ENCODE measurements at places on chromosomes 6 and 20.

GRCh38 chr6:30735668-30736314 lies 6.7 kb downstream of the FLOT1 start:
- DNase-seq, result no peak

DNA sequence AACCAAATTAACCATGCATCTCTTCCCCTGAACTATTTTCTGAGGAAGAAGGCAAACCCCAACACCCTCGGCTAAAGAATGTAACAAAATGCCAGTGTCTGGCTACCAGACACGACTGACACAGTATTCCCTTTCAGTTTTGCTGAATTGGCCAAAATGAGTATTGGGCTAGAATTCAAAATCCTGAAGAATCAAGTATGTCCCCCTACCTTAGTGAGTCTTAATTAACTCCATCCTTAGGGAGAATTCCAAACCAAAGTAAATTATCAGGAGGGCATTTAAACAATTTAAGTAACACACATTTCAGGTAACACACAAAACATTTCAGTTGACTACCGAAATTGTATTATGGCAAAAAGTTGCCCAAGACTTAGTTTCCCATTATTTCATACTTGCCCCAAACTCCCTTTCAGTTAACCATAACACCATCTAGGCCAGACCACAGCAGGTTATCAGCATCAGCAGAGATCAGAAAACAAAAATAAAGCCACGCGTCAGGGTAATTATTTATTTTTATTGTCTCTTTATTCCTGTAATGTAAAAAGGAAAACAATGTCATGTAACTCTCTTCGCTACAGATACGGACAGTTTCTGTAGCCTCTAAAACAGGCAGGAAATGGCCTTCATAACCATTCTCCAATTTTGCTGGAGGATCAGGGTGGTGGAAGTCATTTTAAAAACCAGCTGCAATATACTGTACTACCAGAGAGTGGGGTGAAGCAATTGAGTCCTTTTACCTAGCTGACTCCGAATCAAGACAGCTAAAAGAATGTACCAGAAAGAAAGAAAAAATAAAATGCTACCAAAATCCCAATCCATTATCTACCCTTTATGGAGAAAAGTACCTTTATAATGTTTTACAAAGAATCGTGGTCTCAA lies 1.9 kb downstream of the SNX5 start:
- DNase-seq, result peak; percentile 60

GRCh38 chr6:165697171-165697570 lies 34.1 kb upstream of the PDE10A start:
- no peak for DNase-seq

GRCh38 chr6:71043902-71044301 lies 87.0 kb upstream of the B3GAT2 start:
- DNase-seq, result peak; percentile 44

DNA sequence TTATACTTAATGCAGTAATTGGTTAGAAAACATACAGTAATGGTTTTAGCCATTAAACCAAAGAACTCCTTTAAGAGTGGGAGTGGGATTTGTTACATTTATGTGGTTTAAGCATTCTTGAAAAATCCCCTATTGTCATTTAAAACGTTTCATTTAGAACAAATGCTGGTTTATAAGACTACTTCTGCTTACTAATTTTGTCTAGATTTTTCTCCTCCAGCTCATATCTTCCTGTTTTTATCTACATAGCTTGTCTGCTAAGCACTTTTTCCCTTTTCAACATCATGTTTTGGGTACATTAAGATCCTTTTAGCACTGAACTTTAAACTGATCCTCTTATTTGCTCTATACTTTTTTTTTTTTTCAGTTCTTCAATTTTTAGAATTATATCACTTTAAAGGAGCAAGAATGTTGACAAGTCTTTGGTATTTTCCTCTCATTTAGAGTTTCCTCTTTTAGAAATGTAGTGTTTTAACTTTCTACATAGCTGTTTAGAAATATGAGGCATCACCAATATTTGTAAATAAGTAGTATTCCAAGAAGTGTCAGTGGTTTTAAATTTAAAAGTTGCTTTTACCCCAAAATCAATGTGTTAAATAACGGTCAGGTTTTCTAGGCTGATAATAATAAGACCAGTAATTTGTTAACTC lies 80.9 kb downstream of the SESN1 start:
- no peak for DNase-seq

DNA sequence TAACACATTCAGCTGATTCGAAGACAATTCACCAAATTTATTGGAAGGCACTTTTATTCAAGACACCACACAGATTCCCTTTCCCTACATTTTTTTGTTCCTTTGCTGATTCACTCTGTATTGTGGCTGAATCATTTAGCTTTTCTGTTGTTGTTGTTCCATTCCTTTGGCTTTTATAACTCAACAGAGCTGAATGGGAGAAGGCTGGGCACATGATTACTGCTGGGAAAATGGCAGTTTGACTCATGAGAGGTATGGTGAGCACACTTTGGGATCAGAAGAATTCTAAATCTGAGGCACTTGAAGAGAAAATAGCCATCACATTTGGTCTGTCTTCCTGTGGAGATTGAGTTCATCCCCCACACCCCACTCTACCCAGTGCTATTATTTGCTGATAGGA lies 15.7 kb upstream of the SAYSD1 start:
- DNase-seq, result no peak

GRCh38 chr6:81997090-81997926 lies 244.8 kb upstream of the TENT5A start:
- peak; percentile 94 for DNase-seq

DNA sequence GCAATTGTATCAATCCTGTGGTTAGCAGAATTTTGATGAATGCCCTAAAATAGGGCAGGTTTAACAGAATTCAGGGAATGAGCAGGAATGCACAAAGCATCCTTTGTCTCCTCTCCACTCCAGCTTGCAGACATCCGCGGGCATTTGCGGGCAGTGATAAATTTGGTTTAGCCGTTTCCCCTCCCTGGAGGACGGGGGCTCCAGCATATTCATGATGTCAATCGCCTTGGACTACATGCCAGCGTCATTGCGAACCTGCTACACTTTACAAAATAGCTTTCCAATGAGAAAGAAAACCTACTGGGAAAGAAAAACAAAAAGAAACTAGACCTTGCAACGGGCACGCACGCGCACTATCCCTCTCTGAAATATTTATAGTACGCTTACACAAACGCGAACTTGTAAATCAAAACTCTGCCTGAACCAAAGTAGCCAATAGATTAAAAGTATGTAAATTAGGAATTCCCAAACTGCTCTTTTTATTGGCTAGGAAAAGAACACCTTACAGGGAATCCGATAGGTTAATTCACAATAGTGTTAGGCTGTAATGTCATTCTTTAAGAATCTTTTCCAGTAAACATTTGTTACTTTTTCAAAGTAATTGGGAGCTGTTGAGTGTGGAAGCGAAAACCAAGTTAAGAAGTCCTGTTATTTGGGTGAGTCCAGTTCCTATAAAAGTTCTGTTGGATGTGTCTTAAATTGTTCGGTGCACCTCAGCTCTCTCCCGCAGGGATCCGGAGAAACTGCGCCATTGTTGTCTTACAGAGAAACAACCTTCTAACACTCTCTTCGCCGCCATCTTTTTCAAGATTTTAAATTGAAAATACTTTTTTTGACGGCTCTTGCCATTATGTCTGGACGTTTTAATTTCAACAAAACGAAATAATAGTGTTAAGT lies 136.7 kb downstream of the HFE start:
- peak; percentile 97 for DNase-seq

DNA sequence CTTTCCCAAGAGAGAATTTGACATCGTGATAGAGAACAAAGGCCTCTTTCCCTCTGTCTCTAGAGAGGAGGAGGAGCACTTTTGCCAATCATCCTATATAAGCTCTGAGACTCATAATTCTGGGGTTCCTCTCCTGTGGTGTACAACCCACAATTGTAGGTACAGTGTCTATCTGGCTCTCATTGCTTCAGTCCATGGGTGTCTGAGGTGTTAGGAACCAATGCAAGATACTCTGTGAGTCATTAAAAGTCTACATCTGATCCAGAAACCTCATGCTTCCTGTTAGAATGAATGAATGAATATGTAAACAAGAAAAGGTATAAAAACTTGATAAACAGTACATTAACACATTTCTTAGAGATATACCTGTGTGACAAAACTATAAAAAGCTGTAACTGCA lies 356.7 kb downstream of the QKI start:
- DNase-seq, result peak; percentile 38

DNA sequence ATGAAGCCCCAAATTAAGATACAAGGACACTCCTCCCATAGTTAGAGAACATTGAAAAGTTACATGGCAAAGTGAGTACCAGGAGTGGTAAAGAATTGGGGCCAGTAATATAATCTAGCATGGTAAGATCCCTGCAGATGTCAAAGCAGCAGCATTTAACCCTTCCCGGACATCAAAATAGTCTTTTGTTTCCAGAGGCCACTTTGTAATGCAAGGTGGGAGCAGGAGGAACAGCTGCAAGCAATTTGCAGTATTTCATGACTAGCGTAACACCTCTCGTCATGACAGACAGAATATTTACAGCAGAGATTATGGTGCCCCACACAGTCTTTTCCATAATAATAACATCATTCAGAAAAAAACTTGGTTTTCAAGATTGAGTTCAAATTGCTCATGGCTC lies 123.2 kb upstream of the VGLL2 start:
- no peak for DNase-seq

GRCh38 chr6:79335133-79335674 lies 100.7 kb upstream of the HMGN3 start:
- DNase-seq, result no peak

DNA sequence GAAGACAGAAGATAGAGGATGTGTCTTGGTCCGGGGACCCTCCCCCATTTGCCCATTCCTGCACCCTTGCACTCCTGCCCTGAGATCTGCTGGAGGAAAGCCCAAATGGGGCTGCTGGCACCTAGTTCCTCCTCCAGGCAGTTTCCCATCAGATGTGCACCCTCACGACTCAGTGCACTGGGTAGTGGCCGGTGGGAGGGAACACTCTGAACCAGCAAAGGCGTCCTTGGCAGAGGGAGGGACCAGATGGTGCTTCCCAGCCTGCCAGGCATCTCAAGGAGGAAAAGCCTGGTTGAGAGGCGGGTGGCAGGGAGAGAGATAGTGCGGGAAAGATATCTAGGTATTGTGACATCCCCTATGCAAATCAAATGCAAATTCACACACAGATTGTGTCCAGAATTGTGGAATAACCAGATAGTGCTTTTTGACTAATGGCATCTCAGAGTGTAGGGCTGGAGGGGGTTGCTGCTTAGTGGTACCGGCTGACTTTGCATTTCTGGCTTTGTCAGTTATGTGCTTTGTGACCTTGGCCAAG lies 19.5 kb downstream of the TMEM151B start:
- no peak for DNase-seq

DNA sequence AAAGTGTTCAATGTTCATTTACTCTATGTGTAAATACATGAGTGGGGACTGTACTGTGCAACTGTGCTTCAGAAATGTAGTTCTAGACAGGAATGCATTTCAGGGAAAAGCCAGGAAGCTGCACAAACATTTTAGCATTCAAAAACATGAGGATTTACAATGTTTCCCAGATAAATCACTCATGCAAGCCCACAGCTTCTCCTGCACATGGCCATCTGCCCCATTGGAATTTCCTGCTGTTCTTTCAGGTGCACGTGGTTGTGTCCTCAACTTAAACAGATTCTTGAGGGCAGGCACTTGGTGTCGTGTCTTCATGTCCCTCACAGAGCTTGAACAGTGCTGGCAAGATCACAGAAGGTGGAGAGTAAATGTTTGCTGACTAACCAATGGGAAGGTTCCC lies 101.5 kb downstream of the UNC5CL start:
- no peak for DNase-seq

DNA sequence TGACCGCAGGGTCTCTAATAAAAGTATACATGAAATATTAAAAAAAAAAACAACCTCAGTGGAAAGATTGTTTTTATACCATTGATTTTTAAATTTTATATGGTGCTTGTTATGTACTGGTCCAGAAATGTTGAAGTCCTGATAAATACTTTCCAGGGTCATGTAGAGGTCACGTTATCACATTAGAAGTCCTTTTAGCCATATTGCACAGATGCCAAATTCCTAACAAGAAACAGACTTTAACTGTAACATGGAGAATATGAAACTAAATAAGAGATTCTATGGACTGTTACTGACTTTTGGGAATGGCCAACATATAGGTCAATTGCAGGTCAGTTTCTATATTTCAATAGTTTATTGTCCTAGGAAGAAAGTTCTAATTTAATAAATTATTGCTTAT lies 89.0 kb downstream of the ADGRB3 start:
- DNase-seq, result no peak

DNA sequence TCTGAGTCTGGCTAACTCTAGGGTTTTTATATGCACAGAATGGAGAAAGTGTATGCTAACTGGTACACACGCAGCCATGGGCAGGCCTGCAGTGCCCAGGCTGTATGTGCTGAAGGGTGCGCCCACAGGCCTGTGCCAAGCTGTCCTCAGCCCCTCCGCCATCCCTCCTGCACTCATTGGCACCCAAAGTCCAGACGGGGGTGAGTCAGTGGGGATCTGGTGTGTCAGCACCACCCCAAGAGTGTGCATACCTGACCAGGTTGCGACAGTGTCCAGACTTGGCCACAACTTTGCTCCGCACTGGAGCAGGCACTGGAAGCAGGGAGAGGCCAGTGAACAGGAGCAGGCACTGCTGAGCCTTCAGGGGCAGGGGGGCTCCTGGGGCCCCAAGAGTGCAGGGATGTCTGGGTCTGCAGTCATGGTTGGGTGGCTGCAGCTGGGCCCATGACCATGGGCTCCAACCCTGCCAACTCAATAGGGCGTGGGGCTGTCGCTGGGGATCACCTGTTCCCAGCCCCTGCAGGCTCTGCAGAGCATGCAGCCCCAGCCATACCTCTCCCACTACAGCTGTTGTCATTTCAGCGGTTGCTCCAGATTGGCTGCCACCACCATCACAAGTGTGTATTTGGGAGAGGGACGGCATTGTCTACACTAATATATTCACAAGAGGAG lies 717.8 kb downstream of the EPHA7 start:
- DNase-seq, result no peak

GRCh38 chr6:136568129-136568528 lies 17.9 kb upstream of the MAP7 start:
- no peak for DNase-seq

DNA sequence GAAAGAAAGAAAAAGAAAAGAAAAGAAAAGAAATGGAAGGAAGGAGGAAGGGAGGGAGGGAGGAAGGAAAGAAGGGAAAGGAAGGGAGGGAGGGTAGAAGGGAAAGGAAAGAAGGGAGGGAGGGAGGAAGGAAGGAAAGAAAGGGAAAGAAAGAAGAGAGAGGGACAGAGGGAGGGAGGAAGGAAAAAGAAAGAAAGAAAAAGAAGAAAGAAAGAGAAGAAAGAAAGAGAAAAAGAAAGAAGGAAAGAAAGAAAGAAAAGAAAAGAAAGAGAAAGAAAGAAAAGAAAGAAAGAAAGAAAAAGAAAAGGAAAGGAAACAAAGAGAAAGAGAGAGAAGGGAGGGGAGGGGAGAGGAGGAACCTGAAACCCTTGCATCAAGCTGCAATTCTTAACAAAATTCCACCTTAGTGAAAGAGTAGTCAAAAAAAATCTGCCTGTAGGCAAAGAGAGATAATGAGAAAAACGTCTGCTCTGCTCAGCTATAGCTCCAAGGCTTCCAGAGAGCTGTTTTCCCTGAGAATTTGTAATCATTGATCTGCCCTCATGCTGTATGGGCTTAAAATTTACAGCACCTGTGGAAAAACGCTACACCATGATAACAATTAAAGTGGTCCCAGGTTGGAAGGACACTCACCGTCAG lies 16.7 kb upstream of the MYCT1 start:
- DNase-seq, result no peak

- no peak for DNase-seq
Measured at GRCh38 chr6:147248859-147249258, 44.6 kb downstream of the STXBP5 start.

- no peak for DNase-seq
Measured at GRCh38 chr6:18330548-18331081, 56.5 kb upstream of the RNF144B start.
